ENCODE measurements at places on chromosomes 6 and 20.
A peak's percentile ranks its signal among the peaks of the same experiment; 100 is the strongest.

GRCh38 chr20:18989736-18990474, 176.3 kb downstream of the SCP2D1 start:
- DNase-seq, result no peak

GRCh38 chr20:49406666-49407065, 75.8 kb downstream of the KCNB1 start:
- no peak for DNase-seq

DNA sequence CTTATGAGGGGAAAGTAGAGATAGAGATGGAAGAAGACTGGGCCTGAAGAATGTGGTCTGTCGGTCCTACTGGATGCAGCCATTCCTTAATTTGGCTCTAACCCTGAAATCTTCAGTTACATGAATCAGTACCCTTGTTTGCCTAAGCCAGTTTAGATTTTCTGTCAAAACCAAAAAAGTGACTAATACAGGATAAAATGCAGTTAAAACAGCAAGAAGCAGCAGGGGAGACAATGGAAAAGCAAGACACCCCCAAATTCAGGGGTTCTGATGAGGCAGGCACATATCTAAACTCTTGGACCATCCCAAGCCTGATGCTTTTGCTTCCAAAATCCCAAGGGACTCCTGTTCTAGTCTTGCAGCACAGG, 17.4 kb upstream of the UBE2V1 start:
- no peak for DNase-seq

DNA sequence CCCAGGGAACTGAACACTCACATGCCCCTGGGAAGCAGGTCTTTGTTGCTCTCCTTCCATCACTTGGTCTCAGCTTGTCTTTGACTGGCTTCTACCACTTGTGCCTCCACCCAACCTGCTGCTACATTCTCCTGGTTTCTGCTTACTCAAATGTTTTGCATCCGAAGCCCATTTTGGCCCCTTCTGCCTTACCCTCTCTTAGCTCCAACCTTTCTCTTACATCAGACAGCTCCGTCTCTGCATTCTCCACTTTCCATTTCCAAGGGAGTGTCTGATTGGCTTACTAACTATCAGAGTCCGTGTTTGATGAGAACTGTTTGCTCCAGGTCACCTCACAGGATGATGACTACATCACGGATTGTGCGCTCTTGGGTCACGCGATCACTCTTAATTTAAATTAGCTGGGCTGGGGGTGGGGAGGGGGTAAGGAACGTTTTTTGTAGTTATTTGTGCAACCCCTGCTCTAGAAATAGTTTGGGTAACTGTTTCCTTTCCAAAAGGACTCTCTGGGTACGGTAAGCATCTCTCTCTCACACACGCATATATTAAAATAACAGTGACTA, 844 bp upstream of the ABRACL start:
- peak; percentile 4 for DNase-seq

DNA sequence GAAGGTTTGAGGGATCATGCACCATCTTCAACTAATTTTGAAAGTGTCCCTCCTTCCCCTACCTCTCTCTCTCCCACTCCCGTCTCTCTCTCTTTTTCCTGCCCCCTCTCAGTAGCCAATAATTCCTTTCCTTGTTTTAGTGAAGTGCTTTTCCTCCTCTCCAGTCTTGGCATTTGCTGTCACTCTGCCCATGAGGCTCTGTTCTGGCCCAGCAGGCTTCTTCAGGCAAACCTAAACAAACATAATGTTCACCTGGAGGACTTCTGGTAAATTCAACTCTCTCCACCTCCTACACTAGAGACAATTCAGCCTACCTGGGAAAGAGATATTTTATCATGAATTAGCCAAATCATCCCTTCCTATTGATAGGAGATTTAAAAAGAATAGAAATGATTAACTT, 320.4 kb upstream of the RNF24 start:
- DNase-seq, result no peak

- DNase-seq, result no peak
Measured at GRCh38 chr6:29967379-29968010, 25.2 kb downstream of the HLA-A start.

DNA sequence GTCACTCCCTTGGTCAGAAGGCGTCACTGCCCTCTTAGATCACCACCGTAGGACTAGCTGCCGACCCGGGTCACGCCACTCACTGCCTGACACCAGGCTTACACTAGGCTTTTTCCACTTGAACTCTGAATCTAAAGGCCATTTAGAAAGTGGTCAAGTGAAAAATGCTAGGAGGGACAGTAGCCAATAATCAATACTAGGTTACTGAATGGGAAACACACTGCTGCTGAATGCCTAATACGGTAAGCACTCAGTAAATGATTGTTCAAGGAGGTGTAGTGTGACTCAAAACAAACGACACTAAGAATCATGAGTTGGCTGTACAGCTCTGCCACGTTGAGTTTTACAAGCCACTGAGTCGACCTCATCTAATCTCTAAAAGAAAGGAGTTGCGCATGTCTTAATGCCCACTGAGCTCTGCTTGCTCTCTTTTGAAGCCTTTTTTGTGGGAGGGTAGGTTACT, 760 bp upstream of the IBTK start:
- DNase-seq, result peak; percentile 78

DNA sequence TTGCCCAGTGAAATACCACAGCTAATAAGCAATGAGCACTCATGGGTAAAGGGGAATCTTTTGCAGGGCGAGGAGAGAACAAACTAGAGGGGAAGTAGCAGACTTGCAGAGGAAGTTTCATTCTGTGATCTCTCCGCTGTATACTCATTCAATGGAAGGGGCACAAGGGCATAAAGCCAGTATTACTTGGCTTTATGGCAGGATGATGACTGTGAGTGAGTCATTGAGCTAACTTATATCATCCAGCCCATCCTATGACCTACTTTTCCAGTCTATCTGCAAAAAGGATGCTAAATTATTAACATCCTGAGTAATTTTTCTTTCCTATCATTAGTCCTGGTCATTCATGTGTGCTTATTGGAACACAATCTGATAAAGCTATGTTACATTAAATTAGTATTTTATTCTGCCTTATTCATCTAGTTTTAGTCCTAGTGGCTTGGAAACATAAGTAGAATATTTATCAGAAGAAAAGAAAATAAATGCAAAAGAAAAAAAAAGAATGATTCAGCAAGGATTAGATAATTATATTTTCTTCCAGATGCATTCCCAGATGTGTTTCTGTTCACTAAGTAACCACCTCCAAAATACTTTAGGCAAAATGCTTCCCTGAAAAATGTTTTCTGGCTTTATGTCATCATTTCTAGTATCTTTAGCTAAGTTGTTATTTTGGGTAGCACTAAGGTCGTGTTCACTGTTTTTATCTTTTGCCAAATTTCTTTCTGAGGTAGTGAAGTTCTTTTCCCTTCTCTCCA, 471.7 kb downstream of the CDKAL1 start:
- DNase-seq, result no peak

GRCh38 chr6:142303176-142303533, 1.3 kb downstream of the ADGRG6 start:
- DNase-seq, result no peak

DNA sequence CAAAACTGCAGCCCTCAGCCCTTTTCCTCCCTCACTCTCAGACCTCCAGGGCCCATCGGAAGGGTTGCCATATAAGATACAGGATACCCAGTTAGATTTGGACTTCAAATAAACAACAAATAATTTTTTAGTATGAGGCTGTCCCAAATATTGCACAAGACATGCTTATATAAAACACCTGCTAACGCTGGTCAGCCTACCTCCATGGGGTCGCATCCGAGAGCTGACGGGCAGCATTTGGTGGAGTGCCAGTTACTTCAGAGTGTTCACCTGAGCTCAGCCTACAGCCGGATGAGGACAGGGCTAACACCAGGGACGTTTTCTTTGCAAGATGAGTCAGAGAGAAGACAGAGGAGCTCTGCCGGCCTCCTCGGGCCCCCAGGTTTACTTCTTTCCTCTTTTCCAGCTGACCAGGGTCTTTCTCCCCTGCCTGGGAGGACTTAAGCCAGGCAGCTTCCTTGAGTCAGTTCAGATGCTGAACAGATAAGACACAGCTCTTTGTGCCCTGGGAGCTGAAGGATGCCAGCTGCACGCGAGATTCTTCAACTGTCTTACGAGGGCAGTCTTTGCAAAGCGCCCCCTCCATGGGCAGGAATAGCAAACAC, 141.2 kb upstream of the KCNG1 start:
- DNase-seq, result no peak

- DNase-seq, result no peak
Measured at GRCh38 chr20:32810941-32811340, 8.8 kb upstream of the MAPRE1 start.

DNA sequence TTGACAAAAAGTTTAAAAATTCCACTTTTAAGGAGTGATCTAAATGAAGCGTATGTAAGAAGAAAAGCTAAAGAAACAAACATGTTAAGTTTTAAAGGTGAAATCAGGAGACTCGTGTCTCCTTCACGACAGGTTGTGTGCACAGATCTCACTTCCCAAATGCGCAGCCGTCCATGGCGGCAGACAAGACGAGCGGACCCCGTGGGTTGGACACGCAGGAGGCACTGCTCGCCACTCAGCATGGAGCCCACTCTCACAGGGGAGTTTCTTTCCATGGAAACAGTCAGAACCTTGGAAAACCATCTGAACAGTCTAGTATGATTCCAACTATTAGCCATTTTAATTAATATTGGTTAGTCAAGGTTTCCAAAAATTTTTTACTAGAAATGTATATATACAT, 48.9 kb downstream of the WDR27 start:
- no peak for DNase-seq

DNA sequence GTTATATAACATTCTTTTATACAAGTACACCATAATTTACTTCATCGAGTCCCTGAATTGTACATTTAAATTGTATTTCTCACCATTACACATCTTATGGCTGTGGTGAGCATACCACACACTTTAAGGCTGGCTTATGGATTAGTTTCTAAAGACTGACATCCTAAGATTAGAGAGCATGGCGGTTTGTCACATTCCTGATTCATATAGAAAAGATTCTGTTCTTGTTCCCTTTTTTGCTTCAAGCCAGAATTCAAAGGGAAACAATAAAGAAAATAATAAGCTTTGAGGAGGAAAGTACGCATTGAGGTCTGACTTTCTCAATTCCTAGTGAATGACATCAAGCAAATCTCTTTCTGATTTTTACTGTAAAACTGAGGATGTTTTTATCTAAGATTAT, 2.5 kb downstream of the BTN1A1 start:
- no peak for DNase-seq

DNA sequence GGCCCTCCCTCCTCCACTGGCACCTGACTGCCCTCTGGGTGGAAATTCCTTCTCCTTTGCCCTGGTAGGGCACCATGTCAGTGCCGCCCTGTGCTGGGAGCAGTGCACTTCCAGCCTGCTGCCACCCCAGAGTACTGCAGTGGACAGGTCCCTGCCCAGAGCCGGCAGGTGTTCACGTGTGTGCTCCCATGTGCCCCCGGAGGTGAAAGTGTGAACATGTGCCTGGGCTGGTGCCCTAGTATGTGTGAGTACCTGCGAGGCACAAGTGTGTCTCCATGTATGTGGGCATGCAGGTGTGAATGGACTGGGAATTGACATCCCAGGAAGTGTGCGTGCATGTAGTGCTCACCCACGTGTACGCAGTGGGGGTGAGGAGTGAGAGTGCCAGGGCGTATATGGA, 29.4 kb downstream of the SDCBP2 start:
- DNase-seq, result no peak

- DNase-seq, result no peak
Measured at GRCh38 chr20:63640086-63640485, 13.1 kb downstream of the STMN3 start.

- no peak for DNase-seq
Measured at GRCh38 chr6:142343938-142344337, 42.1 kb downstream of the ADGRG6 start.

DNA sequence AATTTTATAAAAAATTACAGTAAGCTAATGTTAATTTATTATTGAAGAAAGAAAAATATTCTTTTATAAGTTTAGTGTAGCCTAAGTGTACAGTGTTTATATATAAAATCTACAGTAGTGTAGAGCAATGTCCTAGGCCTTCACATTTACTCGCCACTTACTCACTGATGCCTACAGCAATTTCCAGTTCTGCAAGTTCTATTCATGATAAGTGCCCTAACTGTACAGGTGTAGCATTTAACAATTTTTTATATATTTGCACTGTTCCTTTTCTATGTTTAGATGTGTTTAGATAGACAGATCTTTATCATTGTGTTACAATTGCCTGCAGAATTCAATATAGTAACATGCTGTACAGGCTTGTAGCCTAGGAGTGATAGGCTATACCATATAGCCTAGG, 80.1 kb upstream of the HDAC2 start:
- no peak for DNase-seq

DNA sequence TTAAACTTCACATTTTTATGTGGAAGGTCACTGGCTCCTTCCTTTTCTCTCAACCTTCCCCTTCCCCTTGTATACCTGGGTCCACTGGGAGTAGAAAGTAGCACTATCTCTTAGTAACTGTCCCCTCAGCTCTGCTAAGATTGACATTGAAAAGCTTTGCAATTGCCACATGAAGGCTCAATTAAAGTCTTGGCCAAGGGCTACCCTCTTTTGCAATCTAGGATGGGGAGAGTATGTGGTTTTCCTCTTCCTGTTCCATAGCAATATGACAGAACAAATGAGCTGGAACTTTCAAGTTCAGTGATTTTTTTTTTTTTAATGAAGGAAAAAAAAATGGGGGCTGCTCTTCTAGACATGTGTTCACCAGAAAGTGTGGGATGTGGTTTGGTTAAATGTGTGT, 37.1 kb downstream of the PROKR2 start:
- no peak for DNase-seq

- DNase-seq, result no peak
Measured at GRCh38 chr6:134537146-134537555, 219.2 kb upstream of the SGK1 start.

- no peak for DNase-seq
Measured at GRCh38 chr6:46815130-46815529, 21.9 kb downstream of the MEP1A start.

DNA sequence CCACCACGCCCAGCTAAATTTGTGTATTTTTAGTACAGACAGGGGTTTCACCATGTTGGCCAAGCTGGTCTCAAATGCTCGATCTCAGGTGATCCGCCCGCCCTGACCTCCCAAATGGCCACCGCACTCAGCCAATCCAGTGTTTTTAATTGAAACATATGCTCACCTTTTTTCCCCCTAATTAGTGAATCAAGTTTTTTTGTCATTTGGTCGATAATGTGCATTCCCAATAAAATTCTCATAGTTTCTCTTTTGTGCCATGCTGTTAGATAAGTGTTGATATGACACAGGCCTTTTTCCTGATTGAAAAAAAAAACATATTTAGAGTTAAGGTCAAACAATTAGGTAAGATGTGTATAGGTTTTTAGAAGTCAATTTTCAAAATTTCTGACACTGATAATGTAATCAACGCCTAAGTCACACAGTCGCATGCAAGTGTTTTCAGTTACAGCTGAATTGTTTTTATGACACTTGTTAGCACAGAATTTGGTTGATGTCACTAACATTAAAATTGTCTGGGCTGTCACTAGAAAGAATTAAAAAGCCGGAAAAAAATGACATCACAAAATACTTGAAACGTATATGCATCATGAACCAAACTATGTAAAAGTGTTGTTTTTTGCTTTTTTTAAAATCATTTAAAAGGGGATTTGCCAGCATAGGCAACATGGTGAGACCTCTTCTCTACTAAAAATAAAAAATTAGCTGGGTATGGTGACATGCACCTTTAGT, 21.9 kb downstream of the ZNF217 start:
- no peak for DNase-seq

Data from cerebellar cortex (tissue), 1 donor.